NB4 (cell line): ENCODE measurements at places on chromosomes 12 and 14.

DNA sequence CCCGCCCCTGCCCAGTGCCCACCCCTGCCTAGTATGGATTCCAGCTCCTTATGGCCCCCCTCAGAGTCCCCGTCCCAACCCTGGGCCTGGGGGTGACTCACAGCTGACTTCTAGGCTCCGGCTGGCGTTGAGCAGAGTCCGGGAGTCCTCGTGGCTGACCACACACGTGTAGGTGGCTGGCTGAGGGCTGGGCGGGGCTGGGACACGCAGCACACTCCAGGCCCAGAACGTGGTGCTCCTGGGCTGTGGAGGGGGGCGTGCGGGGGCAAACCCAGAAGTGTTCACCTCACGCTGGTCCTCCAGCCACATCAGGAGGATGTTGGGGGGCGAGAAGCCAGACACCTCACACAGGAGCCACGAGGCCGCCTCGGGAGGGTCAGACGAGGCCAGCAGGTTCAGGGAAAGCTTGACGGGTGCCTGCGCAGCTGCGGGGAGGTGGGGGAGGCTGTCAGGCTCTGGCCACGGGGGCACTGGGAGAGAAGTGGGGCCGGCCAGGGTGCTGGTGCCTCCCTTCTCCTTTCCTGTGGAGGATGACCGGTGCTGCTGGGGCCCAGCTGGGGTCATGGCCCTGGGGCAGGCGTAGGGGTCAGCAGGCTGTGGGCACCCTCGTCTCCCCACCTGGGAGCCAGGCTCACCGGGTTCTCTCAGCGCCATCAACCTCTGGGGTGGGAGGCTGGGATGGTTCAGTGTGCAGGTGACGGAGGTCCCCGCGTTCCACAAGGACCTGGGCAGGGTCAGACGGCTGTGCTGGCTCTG is 314.1 kb downstream of the TMEM121 start:
- no peak for DNase-seq

DNA sequence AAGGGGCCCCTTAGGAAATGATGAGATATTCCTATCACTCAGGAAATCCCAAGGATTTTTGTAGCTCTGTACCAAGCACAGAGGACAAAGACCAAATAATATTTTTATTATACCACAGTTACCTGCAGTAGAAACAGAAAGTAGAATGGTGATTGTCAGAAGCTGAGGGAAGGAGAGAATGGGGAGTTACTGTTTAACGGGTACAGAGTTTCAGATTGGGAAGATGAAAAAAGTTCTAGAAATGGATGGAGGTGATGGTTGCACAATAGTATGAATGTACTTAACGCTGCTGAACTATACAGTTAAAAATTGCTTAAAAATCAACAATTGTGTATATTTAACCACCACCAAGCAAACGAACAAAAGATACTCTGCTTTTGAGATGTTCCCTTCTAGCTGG is 24.1 kb downstream of the FLVCR2 start:
- no peak for DNase-seq

DNA sequence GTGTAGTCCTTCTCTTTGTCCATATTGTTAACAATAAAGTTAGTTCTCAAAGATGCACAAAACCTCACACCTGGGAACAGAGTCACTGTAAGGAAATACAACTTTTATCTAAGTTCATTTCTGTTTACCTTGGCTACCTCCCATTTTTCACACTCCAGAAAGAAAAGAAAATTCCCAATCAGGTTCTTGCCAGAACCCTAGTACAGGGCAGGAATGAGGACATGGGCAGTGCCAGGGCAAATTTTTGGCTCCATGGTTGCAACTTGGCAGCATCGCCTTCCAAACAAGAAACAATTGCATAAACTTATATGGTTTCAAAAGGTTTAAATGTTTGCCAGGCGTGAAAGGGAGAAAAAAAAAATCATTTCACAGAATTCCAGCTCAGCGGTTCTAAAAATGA is 296.3 kb upstream of the PRKD1 start:
- no peak for DNase-seq

GRCh38 chr14:81415781-81416180 is 15.7 kb upstream of the STON2 start:
- no peak for DNase-seq

GRCh38 chr14:45254771-45255170 is 1.8 kb upstream of the MIS18BP1 start:
- DNase-seq = peak; percentile 54

GRCh38 chr12:214003-214741 is at the start of gene SLC6A12:
SLC6A12 (minus strand) TSS chr12:214157; CDS start chr12:209986, 4,171 bp downstream.
- DNase-seq = peak; percentile 28

DNA sequence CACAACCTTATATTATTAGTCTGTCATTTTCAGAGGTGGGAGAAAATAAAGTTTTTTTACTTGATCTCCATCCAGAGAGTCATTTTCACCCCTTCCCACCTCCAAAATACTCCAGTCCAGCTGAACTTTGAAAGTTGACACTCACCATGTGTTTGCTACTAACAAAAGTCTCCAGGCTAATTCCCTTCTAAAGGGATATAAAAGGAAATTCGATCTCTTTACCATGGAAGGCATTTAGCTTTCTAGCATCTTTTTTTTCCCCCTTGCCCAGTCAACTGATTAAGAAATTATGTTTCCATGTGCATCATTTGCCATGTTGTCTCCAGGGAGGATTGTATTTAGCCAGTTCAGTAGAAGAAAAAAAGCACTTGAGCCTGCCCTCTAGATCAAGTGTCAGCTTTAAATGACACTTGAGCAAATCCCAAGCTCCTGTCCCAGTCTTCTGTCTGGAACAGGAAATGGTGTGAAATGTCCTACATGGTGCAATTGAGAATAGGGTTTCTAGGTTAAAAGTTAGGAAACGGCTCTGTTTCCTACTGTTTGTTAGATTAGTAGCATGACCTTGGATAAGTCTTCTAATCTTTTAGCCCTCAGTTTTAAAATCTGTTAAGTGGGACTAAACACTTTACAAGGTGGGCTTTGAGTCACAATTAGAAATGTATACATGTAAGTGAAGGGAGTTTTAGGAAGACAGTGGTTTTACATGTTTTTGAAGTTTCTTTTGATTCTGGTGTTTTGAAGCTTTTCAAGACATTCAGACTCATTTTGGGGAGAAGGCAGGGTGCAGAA is 67.2 kb downstream of the GNS start:
- DNase-seq = no peak

DNA sequence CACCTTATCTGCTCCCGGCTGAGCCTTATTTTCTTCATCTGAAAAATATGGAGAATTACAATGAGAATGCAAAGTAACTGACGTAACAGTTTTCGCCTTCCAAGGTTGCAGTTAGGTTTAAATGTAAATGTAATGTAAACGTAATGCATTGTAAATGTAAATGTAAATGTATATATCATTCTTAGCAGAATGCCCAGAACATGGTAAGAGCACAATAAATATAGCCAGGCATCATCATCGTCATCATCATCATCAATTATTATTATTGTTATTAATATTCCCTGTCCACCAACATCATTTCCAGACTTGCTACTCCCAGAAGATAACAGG is 770.0 kb downstream of the MED13L start:
- no peak for DNase-seq

DNA sequence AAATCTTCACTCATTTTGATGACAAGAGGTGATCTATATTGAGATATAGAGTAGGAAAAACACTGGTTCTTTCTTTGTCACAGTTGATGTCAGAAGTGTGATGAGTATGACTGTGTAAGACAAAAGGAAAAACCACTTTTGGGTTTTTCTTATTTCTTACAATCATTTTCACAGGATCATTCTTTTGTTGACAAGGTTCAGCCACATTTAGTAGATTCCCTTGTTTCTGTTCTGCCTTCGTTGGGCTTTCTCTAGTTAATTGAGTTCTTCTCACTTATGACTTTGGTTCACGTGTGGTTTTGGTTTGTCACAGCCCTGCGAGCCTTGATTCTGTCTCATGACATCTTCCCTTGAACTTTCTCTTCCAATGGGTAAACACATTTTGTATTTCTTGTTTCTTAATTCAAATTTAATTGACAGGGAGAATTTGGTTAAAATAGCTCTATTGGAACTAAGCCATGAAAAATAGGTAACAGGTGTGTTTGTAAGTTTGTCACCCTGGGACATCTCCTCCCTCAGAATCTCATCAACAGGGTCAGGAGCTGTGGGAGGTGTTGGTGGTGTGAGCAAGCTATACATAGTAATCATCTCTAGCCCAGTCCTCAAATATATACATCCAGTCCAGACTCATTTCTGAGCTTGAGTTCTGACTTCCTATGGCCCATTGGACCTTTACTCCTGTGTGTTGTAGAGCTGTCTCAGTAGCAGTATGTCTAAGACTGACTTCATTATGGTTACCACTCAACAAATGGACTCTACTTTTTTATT is 255.3 kb downstream of the BMP4 start:
- DNase-seq = no peak

DNA sequence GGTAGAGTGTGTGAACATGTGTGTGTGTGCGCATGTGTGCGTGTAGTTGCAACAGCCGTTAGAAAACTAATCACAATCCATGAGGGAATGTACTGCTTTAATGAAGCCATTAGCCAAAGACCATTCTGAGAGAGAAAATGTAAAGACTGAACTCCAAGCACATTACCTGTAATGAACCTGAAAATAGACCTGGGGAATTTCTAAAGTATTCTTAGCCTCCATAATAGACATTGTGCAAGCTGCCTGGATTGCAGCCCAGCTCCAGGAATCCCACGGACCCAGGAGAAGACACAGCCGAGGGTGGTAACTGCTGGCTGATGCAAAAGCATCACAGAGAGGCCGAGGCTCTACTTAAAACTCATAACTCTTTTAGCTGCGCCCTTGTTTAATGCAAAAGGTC is 156.6 kb downstream of the SLC15A4 start:
- no peak for DNase-seq

DNA sequence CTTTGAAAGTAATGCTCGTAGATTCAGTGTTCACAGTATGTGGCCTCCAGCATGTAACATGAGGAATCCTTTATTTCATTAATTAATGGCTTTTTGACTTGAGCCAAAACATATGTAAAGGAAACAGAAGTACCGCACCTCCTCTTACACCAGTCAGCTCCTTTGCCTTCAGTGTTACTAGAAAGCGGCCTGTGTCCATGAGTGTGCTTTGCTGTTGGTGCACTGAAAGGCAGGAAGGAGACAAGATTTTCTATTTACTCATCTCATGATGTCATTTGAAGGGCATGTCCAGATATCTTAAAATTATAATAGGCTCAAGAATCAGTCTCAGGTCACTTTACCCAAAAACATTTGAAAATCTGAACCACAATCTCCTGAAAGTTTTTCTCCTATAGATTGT is 9.9 kb upstream of the CCT2 start:
- no peak for DNase-seq

GRCh38 chr12:93016752-93017350 is 87.8 kb upstream of the EEA1 start:
- no peak for DNase-seq

- DNase-seq = peak; percentile 9
Measured at GRCh38 chr14:101134851-101135433, 231.4 kb upstream of the RTL1 start.

DNA sequence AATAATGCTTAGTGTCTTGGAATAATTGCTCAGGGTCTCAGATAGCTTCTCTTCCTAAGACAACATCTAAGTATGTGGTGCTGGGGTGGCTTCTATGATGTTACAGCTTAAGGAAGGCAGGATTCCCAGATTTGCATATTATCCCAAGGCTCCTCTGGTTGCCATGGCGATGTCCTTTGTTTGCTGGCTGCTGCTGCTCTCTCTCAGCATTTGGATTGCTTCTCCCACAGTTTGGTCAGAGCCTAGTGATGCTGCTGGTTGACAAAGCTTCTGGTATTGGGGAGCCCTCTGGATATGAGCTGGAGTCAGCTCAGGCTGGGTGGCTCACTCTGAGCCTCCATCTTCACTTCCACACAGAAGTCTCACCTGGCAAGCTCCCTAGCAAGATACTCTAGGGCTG is 56.4 kb upstream of the FBXO33 start:
- no peak for DNase-seq

DNA sequence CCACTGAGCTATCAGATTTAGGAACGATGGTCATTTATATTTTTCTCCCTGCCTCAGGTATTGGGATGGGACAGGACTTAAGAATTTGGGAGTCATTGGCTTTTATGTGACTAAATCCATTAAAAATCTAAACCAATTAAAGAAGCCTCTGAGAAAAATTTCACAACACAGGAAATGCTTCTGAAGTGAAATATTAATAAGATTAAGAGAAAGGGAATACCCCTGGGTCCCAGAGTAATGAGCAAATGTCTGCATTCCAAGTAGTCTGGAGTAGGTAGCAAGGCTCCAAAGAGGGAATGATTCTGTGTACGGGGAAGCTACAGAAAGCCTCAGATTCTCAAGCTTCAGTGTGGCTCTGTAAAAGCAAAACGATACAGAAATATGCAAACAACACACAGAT is 707 bp upstream of the MED6 start:
- DNase-seq = no peak

- DNase-seq = peak; percentile 61
Measured at GRCh38 chr12:6343518-6343917, 1.6 kb upstream of the TNFRSF1A start.

DNA sequence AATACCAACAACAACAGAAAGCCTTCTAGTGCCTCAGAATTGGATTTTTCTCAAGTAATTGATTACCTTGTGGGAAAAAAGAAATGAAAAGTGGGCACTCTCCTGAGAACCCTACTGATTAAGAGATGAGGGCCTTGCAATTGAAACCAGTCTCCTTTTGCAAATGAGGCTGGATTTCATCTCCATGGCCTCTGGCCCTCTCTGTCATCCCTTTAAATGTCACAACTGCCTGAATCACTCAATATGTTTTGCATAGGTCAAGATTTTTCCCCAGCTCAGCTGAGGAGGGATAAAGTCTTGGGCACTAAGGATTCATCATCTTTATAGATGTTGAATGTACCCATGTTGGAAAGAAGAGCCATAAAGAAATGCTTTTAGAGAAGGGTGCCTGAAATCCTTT is 166.4 kb downstream of the RMST start:
- DNase-seq = no peak

- DNase-seq = no peak
Measured at GRCh38 chr14:56660677-56661389, 81.2 kb downstream of the TMEM260 start.

- DNase-seq = no peak
Measured at GRCh38 chr14:69693801-69694729, 72.9 kb upstream of the SRSF5 start.

DNA sequence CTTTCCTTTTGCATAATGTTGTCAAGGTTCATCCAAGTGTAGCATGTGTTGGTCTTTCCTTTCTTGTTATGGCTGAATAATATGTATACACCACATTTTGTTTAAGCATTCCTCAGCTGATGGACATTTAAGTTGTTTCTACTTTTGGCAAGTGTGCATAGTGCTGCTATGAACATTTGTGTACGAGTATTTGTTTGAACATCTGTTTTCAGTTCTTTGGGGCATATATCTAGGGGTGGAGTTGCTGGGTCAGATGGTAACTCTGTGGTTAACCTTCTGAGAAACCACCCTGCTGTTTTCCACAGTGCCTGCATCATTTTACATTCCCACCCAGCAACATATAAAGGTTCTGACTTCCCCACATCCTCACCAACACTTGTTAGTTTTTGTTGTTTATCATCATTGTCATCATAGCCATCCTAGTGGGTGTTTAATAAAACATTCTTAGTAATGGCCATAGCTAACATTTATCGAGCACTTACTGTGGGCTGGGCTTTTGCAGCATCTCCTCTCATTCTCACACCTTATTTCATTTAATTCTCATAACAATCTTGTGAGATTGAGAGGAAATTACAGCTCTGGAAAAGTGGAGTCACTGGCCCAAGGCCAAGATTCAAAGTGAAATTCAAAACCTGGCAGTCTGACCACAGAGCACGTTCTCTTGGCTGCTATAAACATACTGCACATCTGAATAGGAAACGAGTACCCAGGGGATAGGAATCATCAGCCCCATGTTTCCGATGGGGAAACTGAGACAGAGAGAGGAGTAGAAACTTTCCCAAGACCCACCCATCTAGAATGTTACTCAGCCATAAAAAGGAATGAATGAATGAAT is 193.6 kb downstream of the KSR2 start:
- DNase-seq = no peak

GRCh38 chr12:63318933-63319332 is 167.9 kb upstream of the AVPR1A start:
- no peak for DNase-seq
